ENCODE measurements at places on chromosomes 13 and 19. TPM values are rescaled to one million over a fixed set of nuclear protein-coding genes. Genes with fewer than 3 reads are reported as not detected.

- DNase-seq = no peak
These were observed 133.4 kb upstream of the PEG3 start for GRCh38 chr19:56973713-56974555.

DNA sequence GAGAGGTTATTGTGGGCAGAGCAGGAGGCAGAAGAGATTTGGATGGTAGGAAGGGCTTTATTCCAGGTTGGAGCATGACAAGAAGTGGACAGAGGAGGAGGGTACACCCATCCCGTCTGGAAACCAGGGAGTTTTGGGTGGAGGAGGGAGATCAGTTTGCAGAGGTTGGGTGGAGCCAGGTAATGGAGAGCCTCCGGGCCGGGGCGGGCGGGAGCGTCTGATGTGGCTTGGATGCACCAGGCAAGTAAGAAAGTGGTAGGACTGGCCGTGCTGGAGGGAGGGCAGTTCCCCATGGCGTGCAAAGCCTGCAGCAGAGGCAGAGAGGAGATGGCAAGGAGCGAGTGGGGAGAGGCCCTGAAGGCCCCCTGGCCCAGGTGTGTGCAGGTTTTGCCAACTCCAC lies 10.9 kb downstream of the IGFLR1 start:
- DNase-seq = no peak

DNA sequence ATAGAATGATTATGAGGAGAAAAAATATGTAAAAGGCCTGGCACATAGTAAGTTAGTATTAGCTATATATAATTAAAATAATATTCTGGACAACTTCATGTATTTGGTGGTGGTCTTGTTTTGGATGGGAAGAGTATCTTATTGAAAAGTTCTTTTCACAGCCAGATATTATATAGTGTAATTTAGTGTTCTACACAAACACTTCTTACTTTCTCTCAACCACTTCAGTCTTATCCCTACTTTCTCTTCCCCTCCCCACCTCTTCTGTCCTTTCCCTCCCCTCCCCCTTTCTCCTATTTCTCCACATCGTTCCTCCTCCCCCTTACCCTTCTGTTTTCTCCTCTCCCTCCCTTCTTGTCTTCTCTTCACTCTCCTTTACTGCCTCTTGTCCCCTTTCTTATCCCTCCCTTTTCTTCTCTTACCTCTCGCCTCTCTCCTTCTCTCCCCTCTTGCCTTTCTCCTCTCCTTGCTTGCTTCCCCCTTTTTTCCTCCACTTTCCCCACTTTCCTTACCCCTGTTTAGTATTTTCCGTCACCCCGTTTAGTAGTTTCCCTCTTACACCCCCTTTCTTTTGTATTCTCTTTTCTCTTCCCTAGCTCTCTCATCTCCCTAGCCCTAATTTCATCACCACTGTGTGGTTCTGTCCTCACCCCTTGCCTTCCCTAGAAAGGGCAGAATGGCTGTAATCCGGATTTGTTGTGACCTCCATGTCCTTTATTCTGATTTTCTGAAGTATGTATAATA lies 107.2 kb upstream of the MLNR start:
- DNase-seq = no peak

DNA sequence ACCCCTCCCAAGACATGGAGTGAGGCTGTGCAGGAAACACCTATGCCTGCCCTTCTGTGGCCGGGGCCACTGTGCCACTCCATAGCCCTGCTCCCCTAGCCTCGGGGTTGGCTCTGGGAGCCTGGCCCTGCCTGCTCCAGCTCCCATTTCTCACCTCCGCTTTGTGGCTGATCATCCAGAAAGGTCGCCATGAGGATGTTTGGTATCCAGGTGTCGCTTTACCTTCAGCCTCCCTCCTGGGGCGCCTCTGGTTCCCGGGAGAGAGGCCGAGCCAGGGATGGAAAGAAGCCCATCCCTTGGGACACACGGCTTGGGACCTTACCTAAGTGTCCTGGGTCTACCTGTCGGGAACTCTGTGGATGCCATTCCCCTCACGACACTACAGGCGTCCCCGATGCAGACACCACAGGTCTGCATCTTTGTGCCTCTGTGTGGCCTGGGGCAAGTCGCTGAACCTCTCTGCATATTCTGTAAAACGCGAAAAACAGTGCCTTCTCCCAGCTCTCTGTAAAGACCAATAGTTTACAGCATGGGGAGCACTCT lies 3.4 kb upstream of the MCF2L start:
- no peak for DNase-seq

DNA sequence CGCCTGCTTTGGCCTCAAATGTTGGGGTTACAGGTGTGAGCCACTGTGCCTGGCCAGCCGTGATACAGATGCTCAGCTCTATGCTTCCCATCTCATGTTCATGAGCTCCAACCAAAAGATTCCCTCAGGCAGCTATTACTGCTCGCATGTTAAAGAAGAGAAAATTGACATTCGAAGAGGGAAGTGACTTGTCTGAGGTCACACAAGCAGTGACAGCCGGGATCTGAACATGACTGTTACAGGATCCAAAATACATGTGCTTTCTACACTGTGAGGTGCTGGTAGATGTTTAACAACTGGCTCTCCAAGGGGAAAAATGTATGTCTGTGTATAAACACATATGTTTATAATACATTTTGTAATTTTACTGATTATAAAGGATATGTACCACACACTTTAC lies 11.3 kb downstream of the FPR1 start:
- no peak for DNase-seq

- DNase-seq = peak; percentile 62
These were observed 4.7 kb downstream of the PNMA8A start for GRCh38 chr19:46466536-46467196.

The ZNF541 gene
- polyA plus RNA-seq = 0.15 TPM
